Activated T-cell treated with anti-CD3 and anti-CD28 coated beads, Interleukin-2, amount 50 U/mL, for 48 hours (primary cell): ENCODE measurements at places on chromosomes 2 and 18.

GRCh38 chr18:63031375-63031774 is 288.2 kb downstream of the BCL2 start:
- no peak for DNase-seq

- DNase-seq: no peak
Observed at GRCh38 chr2:216083464-216084281, 2.0 kb downstream of the TMEM169 start.

- no peak for DNase-seq
Observed at GRCh38 chr2:145245268-145245870, 725.5 kb upstream of the ZEB2 start.

DNA sequence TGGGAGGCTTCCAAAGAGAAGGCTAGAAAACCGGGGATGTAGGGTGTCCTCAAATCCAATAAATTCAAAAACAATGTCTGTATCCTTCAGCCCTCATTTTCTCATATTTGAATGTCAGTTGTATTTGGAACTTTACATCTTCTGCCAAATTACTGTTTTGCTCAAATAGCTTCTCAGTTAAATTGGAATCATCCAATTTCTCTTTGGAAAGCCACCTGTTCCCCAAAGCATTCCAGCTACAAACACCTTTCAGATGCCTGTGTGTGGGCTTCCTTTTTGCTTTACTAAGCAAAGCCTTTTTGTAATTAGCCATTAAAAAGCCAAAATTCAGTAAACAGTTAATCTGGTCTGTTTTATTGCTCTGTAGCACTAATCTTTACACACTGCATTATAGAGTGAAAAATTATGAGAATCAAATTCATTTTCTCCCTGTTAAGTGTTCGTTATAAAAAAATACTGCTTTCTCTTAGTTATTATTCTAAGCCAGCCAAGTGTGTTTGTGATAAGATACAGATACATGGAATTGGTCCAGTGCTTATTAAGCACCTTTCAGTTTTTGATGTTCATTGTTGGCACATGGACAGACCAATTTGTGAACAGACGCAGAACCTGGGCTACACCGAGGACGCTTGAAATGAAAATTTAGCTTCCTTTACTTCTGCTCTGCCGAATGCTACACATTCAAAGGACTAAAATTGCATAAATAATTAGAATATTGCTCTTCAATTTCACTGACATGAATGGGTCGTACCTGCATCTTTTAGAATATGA is 151.6 kb downstream of the RTN4 start:
- no peak for DNase-seq

DNA sequence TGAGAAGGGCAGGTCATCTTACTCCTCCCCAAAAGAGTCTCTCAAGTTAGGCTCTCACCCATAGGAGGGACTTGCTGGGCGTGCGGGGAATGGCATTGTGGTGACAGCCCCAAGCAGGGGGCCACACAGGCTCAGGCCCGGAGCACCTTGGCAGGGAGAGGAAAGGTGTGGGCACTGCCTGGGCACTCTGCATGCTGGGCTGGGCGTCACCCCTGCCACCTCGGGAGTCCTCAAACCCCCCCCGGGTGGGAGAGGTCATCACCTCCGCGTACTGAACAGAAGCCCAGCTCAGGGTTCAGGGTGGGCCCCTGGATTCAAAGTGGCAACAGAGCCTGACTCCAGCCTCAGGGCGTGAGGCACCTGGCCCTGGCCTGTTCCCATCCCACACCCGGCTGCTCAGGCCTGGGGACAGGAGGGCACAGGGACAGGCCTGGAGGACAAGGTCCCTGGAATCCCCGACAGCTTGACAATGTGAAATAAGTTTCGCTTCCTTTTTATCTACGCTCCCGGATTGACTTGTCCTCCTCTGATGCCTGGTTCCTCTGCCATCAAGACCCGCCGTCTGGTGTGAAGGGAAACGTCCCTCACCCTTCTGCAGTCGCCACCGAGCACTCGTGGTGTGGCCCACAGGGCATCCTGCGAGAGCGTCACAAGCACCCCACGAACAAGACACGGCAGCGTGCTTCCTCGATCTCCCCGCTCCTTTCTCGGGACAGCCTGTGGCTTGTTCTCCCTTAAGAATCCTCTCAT is 97.8 kb downstream of the HDAC4 start:
- no peak for DNase-seq

DNA sequence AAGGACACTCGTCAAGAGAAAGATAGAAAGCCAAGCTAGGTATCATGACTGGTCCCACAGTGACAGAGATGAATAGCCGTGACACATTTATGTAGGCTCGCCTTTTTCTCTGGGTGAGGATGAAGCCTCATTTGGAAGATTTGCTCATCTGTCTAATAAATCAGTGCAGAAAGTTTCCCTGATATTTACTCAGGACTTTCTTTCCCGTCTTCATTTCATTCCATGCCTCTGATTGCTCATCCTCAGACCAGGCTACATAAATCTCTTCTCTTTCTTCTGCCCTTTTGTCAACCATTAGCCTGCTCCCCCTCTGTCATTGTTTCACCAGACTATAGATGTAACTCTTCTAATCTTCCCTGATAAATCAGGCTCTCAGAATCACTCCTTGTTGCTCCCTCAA is 361.8 kb upstream of the MEIS1 start:
- DNase-seq: no peak

DNA sequence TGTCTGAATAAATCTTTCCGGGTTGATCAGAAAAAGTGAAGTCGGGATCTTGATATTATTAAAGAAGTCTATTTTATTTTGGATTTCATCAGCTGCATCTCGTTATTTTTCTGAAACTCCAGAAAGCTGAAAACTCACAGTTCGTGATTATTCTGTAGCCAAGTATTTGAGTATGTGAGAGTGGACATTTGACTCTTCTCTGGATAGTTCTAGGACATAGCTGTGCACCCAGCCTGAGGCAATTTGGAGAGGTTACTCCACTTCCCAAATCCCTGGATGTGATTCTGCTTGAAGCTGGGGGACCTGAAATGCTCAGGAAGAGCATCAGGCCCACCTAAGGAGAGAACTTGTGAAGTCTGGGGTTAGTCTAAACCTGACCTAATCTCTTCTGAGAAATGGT is 117.6 kb upstream of the PID1 start:
- no peak for DNase-seq

DNA sequence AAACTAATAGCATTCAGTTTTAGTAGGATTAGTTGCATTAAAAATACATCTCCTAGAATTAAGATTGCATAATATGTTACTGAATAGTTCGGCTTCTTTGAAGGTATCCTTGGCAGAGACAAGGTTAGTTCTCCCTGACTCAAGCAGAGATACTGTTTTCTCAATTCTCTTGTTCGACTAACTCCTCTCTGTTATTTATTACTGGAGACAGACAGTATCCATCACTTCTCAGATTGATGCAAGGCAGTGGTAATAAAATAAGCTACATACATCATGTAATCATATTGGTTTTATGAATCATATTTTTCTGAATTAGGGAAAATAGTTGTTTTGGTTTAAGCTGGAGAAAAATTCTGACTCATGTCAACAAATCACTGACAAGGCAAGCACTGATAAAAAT is 134.8 kb downstream of the SLC8A1 start:
- DNase-seq: no peak

- DNase-seq: no peak
Observed at GRCh38 chr2:152796941-152797340, 78.5 kb downstream of the ARL6IP6 start.

GRCh38 chr18:24011123-24011917 is 3.2 kb upstream of the TTC39C start:
- no peak for DNase-seq

- DNase-seq: no peak
Observed at GRCh38 chr2:222693837-222694236, 22.4 kb downstream of the MOGAT1 start.
